ENCODE measurements at places on chromosomes 16 and 17.

DNA sequence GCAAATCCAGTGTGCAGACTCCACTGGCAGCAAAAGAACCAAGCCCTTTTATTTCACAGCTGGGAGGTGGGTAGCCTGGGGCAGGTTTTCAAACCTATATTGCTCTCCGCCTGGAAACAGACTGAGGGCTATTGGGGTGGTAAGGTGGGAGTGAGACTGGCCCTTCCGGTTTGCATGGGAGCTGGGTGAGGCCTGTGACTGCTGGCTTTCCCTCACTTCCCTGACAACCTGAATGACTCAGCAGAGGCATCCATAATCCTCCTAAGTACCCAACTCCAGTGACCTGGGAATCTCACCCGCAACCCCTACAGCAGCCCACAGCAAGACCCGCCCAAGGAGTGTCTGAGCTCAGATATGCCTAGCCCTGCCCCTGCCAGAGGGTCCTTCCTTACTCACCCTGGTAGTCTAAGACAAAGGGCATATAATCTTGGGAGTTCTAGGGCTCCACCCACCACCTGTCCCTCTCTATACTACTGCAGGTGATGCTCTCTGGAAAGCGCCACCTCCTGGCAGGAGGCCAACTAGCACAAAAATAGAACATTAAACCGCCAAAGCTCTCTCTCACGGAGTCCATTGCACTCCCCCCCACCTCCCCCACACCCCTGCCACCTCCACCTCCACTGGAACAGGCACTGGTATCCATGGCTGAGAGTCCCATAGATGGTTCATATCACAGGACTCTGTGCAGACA is 602.0 kb upstream of the C16orf82 start:
- DNase-seq, result no peak

GRCh38 chr17:33447090-33447489 is 154.0 kb upstream of the ASIC2 start:
- no peak for DNase-seq

GRCh38 chr17:81091774-81092517 is 57.0 kb downstream of the BAIAP2 start:
- DNase-seq, result no peak

- no peak for DNase-seq
Observed at GRCh38 chr16:75860326-75861053, 134.2 kb upstream of the CPHXL start.

DNA sequence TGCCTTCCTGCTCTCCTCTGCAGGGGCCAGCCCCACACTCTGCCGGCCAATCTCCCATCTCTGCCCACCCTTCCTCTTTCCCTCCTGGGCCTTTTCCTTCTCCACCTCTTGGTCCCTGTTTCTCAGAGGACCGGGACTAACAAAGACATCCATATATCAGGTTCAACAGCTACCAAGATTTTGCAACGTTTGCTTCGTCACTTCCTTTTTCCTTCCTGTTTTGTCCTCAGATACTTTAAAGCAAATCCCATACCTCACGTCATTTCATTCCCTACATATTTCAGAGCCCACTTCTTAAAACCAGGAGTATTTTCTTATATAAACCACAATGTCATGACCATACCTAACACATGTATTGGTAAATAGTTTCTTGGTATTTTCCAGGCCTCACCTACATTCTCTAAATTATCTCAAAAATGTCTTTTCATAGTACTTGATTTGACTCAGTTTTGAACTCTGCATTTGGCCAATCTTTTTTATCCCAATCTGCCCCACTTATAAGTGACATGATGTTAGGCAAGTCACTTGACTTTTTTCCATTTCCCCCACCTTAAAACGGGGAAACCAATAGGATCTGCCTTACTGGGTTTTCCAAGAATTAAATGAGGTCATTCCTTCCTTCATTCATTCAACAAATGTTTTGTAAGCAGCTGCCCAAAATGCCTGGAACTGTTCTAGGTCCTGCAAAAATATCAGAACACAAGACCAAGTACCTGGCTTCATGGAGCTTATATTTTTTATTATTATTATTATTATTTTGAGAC is 7.2 kb upstream of the USP10 start:
- DNase-seq, result peak; percentile 37
